Amygdala (tissue), 56 donors: ENCODE measurements at places on chromosomes 1 and 21.

DNA sequence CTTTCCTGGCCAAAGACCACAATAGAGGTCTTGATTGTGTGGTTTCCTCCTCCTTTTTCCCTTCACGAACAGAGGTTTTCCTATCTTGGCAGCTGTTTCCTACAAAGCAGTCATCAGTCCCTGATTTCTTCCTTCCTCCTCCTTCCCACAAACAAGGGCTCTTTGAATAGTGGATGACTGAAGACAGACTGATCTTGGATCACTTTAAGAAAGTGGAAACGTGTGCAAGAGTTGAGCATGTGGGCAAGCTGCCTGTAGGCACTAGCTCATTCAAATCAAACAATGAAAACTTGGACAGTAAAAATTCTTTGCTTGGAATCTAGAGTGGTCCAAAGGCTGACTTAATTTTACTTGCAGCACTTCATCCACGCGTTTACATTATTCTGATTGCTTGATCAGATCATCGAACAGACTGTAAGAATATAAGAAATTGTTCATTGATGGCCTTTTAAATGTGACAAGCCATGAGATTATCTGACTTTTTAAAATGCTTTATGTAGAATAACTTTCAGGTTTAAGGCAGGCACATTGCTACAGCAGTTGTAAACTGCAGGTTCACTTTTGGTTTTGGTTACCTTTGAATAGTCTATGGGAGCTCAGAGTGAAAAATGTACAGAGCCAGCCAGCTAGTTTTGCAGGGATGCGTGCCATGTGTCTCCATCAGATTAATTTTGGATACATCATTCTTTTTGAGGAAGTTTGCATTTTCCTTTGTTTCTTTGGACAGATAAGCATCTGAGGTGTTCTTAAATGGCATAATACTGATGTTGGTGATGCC is 34.4 kb downstream of the ADGRL2 start:
- DNase-seq, result no peak

- no peak for DNase-seq
Measured at GRCh38 chr1:157356601-157357000, 195.7 kb downstream of the FCRL5 start.

DNA sequence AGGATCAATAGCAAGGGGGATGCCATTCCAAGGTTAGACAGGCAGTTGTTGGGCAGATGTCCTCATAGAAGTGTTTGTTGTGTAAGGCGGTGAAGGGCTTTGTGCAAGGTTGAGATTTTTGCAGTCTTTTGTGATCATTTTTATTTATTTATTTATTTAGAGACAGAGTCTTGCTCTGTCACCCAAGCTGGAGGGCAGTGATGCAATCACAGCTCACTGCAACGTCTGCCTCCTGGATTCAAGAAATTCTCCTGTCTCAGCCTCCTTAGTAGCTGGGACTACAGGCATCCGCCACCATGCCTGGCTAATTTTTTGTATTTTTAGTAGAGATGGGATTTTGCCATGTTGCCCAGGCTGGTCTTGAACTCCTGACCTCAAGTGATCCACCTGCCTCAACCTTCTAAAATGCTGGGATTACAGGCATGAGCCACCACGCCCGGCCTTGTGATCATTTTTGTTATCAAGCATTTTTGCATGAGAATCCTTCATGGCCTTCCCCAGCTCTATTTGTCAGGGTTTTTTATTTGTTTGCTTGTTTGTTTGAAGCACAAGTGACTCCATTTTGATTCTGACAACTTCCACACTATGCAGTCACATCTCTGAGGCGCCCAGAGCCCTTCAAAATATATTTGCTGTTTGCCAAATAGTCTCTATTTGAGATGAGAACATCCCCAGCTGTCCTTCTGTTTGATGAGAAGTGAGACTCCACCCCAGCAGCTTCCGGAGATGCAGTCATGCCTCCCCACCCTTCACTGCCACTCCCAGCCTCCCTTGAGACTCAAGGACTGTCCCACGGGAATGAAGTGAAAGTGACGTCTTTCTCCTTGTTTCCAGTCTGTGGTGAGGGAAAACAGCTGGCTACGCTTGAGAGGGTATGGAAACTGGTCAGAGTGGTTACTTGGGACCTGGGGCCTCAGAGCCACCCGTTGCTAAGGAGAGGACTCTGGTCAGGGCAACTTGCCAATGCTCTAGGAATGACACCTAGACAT is 38.0 kb downstream of the TMEM50B start:
- peak; percentile 9 for DNase-seq

GRCh38 chr21:36732217-36732616 is 33.3 kb downstream of the SIM2 start:
- no peak for DNase-seq

- no peak for DNase-seq
Measured at GRCh38 chr1:177975588-177976495, 6.0 kb upstream of the SEC16B start.

DNA sequence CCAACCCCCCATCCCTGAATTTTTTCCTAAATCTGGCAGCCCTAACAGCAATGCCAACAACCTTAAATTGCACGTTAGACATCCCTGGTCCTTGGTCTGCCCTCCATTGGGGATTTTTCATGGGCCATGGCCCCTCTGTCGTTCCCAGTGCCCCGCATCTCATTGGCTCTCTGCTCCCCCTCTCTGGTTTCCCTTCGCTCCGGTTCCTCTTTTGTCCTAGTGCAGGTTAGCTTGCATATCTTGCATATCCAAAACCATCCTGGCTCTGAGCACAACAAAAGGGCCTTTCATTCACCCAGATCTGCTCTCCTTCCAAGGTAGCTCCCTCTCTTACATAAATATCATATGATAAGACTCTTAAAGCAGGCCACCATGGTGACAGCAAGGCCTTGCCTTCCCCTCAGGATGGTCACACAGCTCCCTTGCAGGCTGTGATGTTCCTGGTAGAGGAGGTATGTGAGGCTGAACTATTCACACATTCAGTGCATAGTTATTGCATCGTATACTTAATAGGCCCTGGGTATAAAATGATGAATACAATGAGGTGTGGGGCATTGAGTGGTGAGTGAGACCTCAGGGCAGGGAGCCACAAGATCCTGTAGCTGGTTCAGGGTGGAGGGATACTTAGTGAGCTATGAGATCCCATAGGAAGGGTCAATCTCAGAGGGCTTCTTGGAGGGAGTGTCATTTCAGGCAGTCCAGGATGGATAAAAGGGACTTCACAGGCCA is 45.2 kb downstream of the TENT5C start:
- no peak for DNase-seq

- DNase-seq, result no peak
Measured at GRCh38 chr1:234078143-234078542, 173.7 kb downstream of the SLC35F3 start.

DNA sequence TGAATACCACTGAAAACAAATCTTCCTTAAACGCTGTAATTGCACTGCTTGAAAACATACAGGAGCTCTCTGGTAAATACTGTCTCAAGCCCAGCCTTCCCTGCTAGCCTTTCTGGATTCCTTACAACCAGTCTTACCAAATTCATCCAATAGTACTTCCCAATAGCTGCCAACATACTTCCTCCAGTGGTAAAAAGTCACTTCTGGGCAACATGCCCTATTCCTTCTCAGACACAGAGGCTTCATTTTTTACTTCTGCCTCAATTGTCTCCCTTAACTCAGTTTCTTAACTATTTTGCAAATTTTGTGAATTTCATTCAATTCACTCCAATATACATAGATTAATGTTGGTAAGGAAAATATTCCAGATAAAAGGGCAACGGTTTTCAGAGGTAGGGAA is 166.3 kb downstream of the TBX15 start:
- no peak for DNase-seq

GRCh38 chr21:31872452-31873274 is at the start of gene HUNK:
Gene HUNK, plus strand, starts transcription at chr21:31873020. Its CDS starts 655 bp downstream, at chr21:31873675.
- DNase-seq, result no peak

GRCh38 chr1:248913933-248914332 is 7.9 kb downstream of the PGBD2 start:
- DNase-seq, result no peak

GRCh38 chr21:35232545-35233176 is 183.6 kb upstream of the RUNX1 start:
- no peak for DNase-seq

DNA sequence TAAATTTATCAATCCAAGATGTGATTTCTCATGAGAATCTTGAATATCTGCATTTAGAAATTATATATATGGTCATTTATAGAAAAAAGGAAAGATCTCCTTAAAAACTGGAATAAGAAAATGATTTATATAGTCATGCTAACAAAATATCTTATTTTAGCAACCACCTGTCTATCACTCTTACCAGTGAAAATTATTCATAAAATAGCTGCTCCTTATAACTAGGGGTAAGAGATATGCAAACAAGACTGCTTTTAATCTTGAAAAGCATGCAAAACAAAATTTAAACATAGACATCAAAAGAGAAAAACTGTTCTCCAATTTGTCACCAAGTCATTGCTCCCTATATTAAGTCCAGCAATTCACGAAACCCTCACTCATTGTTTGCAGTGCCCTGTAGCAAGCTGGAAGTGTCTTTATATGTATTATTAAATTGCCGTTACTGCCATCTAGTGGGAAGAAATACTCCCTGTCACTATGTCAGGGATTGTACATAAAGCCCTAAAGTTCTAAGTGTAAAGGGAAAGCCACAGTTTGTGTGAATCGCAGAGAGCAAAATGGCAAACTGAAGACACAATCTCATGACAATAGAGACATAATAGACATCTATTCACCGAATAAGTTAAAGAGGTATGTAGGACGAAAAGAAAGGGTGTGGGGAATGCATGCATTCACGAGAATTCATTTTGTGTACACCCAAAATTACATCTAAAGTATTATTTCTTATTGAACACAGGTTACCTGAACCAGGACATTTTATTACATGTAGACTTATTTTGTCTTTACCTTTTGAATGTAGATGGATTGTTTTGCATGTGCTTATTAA is 600.5 kb downstream of the USP25 start:
- DNase-seq, result no peak

DNA sequence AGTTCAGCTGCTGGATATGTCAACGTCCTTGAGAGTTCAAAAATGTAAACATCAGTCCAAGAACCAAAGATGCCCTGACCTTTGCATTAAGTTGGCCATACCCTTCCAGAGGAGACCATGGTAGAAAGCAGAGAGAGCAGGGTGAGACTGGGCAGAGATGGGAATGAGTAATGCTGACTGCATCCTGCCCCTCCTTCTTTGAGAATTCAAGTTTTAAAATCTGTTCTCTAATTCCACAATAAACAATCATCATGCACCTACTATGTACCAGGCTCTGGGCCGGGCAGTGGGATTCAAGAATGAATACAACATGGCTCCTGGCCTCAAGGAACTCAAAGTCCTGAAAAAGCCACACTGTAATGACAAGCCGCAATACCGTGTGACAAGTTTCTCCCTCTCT is 3.9 kb upstream of the HAO2 start:
- DNase-seq, result no peak

- no peak for DNase-seq
Measured at GRCh38 chr21:40047211-40047610, 180.0 kb downstream of the PCP4 start.

GRCh38 chr1:19432943-19433718 is 52.2 kb downstream of the CAPZB start:
- DNase-seq, result no peak

GRCh38 chr1:187261637-187262036 is 432.9 kb downstream of the PLA2G4A start:
- DNase-seq, result peak; percentile 12

DNA sequence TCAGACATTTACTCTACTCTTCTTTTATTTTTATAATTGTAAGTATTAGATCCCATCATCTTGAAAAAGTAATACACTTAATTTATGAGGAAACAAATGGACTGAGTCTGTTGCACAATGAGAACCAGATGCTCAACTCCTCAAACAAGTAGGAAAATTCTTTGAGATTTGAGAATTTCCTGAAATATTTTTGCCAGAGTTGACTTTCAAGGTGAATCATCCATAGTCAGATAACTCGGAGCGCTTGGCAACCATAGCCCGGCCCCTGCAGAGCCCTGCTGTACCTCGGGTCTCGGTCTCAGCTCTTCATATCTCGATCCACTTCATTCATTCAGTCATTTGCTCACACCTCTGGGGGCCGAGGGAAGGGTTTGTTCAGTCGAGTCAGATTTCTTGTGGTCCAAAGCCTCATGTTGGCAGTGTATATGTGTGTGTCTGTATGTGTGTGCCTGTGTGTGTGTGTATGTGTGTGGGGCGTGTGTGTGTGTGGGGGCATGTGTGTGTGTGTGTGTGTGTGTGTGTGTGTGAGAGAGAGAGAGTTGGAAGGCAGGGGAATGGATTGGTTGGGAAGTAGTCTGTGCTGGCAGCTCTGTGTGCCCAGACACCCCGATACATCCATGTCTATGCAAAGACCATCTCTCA is 18.1 kb upstream of the PCP4 start:
- DNase-seq, result no peak

DNA sequence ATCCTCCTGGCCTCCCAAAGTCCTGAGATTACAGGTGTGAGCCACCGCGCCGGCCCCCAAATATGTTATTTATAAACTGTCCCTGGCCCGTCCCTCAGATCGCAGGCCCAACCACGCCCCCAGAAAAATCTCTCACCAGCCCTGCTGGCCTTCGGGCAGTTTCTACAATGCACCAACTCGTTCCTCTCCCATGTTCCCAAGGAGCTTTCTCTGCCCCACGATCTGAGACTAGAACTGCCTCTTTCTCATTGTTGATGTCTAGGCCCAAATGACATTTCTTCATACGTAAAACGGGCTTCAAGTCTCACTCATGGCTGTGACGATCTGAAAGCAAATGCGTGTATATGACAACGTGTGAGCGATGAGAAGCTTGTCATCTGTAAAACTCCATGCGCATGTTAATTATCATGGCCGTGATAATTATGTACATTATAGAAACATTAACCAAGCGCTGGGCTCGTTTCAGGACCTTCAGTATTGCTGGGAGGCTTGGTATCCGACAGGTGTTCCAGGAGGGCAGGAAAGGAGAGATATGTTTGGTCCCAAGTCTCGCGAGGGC is 748 bp upstream of the NIPAL3 start:
- DNase-seq, result no peak

- DNase-seq, result no peak
Measured at GRCh38 chr1:153438599-153438998, 21.9 kb downstream of the S100A7 start.

DNA sequence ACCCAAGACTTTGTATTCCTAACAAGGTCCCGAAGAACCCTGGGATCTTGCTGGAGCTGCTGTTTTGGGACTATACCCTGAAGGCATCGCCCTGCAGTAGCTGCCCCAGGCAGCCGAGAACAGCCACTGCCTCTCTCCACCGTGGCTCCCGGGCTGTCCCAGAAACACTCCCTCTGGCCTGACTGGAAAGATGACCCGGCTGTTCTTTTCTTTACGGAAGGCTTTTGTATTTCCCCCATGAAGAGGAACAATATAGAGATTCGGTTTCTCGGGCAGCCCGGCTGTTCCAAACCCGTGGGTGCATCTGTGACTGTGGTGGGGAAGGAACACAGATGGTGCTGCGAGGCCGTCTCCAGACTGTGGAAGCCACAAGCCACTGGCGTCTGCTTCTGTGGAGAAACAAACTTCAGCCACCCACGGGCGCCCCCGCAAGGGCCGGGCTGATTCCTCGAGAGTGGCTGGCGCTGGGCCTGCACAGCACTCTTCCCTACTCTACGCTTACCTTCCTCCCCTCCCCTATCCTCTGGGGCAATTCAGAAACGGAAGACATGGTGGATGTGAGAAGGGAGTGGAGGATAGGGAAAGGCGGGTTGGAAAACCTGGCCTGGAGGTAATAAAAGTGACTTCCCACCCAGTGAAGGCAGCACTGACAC is 33.7 kb upstream of the VASH2 start:
- no peak for DNase-seq
